ENCODE measurements at places on chromosomes 3 and 15. TPM values are rescaled to one million over a fixed set of nuclear protein-coding genes. Genes with fewer than 3 reads are reported as not detected.

- peak; percentile 52 for DNase-seq
Observed at GRCh38 chr3:69032142-69032541, 18.7 kb upstream of the EOGT start.

Gene SCAMP5
- 1.3 TPM for total RNA-seq

Gene GOLIM4
- 47.4 TPM for total RNA-seq

DNA sequence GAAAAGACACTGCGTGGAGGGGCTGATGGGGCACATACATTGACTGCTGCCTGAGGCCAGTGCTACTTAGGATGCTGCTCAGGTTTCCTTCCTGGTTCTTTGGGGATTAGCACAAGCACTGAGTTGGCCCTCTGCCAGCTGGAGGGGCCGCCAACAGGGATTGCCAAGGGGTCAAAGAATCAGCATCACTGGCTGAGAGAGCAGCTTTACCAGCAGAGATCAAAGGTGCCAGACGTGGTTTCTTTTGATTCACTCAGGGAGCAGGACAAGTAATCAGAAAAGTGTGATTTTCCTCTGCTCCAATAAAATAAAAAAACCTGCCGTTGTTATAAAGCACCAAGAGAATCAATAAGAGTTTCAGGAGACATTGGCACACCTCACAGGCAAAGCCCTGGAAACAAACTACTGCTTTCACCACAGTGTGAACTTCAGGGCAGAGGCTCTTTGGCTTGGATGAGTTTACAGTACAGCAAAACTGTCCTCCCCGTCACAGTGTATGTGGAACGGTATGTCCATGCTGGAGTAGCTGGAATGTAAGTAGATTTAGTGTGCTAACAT is 45.8 kb upstream of the FSIP1 start:
- peak; percentile 62 for DNase-seq

- DNase-seq: peak; percentile 96
Observed at GRCh38 chr3:198071602-198072287, 111.7 kb downstream of the LMLN start.

Gene CISH
- total RNA-seq: 0.81 TPM

Gene OXTR
- 68.4 TPM for total RNA-seq

DNA sequence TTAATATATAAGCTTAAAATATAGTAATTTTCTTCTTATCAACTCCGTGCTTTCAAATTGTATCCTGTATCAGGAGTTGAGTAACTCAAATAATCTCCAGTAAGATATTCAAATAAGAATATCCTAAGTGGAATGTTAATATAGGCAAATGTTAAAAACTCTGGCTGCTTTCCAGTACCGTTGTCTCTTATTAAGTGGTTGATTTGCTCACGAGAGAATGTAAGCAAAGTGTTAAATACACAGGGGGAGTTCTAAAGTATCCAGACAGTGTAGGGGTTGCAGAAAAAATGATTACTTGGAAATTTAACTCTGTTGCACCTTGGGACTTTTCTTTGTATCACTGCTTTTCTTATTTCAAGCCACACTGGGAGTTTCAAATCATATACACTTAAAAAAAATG is 478.9 kb upstream of the TBL1XR1 start:
- DNase-seq: no peak

- no peak for DNase-seq
Observed at GRCh38 chr3:101979033-101979432, 129.7 kb downstream of the NFKBIZ start.

DNA sequence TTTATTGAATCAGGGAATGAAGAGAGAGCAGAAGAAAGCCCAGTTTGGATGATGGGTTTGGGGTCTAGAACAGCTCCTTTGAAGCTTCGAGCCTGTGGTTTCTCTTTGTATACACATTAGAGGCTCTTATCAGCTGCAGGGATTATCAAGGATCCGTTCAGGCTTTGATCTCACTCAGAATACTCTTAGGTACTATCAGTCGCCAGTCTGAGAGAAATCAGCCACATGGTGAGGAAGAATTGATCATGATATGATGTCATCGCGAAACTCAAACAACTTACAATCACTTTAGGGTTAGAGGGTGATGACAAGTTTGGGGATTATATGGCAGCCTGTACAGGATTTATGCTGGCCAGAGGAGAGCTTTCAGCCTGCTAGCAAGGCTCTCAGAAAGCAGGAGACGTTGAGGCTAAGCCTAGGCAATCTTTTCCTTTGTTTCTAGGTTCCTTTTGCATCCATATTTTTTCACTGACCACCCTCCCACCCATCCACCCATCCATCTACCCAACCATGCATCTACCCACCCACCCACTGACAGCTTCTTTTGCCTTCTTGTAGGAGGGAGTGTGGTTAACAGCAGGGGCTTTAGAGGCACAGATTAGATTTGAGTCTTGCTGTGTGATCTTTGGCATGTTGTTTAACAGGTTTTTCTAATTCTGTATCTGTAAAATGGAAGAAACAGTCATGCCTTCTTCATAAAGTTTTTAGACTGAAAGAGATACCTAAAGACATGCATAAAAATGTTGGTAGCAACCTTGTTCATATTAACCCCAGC is 330.4 kb upstream of the LRRFIP2 start:
- no peak for DNase-seq

- peak; percentile 70 for DNase-seq
Observed at GRCh38 chr3:187165144-187165543, 25.8 kb upstream of the RPL39L start.

Measured in M059J (cell line).